SJCRH30 (cell line): ENCODE measurements at places on chromosomes 7 and 10.

DNA sequence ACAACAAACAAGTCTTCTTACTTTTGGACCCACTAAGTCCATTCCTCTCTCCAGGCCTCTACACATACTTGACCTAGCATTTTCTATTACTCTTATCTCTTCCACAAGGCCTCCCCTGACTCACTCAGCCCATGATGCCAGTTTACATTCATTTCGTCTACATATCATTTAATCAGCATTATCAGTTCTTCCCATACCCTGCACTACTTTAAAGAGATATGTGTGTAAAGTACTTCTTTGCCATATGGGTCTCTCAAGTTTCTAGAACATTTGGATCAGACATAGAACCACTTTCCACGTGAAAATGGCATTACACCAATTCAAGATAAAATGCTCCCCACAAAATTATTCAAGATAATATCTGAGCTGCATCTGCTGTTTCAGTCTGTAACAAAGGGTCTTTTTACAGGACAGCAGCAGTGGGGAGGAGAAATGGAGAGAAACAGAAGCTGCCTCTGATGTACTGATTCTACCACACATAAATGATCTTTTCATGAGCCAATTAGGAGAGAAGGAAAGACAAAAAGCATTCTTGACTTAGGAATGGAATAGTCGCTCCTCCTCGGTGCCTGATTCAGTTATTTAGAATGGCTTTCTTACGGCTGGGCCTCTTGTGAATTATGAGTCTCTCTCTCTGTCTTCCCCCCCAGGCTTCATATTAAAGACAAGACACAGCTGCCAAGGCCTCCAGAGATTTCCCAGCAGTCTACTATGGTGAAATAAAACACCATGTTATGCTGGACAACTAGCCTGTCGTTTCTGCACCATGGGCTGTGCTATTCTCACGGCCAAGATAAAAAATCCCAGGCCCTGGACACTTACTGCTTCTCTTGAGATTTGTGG, 46.9 kb upstream of the SEPTIN7 start:
- DNase-seq: peak; percentile 93

GRCh38 chr10:114399576-114399975, 4.7 kb downstream of the AFAP1L2 start:
- no peak for DNase-seq

- peak; percentile 78 for DNase-seq
Observed at GRCh38 chr7:74006032-74006431, 21.9 kb upstream of the ELN start.

GRCh38 chr10:92219559-92219958, 71.3 kb downstream of the CPEB3 start:
- no peak for DNase-seq

- DNase-seq: no peak
Observed at GRCh38 chr7:84112771-84113170, 81.8 kb downstream of the SEMA3A start.
